ENCODE measurements at places on chromosomes 2 and 18. TPM values are rescaled to one million over a fixed set of nuclear protein-coding genes. Genes with fewer than 3 reads are reported as not detected.

TEKT4 gene
- polyA plus RNA-seq = 0.06 TPM

CD302 gene
- 11.8 TPM for polyA plus RNA-seq

GRCh38 chr2:72394541-72395070 lies 246.9 kb upstream of the CYP26B1 start:
- no peak for DNase-seq

DNA sequence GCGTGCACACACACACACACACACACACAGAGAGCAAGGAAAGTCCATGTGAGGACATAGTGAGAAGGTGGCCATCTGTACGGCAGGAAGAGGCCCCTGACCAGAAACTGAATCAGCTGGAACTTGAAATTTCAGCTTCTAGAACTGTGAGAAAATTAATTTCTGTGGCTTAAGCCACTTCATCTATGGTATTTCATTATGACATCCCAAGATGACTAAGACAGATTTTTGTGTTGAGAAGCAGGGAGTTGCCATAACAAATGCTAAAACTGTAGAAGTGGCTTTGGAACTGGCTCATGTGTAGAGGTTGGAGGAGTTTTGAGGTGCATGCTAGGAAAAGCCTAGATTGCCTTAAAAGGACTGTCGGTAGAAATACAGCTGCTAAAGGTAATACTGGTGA lies 63.4 kb upstream of the ZBTB7C start:
- DNase-seq = no peak

- no peak for DNase-seq
Measured at GRCh38 chr18:21904856-21905255, 164.3 kb downstream of the MIB1 start.

DNA sequence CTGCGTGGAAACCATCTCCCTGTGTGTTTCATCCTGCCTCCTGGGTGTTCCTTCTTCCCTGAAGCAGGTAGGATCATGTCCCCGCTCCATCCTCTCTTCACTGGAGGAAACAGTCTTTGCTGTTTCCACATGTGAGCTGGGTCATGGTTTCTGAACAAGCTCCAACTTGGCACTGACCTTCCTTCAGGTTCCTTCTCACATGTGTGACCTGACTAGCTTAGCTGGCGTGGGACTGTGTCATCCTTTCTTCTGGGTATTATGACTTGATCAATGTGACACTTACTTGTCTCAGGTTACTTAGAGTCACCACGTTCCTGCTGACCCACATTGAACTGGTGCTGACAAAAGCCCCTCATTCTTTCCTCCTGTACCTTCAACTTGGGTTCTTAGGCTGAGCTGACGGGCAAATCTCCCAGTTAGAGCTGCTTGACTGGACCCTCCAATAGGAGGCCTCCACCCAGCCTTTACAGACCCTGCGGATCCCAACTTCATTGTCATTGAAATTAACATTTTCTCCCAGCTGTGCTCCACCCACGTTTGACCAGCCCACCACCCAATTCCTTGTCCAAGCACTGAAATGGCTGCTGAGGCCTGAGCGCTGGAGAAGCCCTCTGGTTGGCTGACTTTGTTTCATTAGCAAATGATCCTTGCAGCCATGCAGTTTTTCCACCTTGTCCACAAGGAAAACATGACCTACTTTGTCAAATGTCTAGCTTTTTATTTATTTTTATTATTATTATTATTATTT lies 128.1 kb downstream of the DDX1 start:
- DNase-seq = no peak

GRCh38 chr2:26542194-26542455 lies 64.2 kb upstream of the OTOF start:
- DNase-seq = no peak

All from renal cortex interstitium (tissue), 15 donors.